ENCODE measurements at places on chromosomes 4 and X.

- DNase-seq, result no peak
These were observed 163.9 kb downstream of the NR3C2 start for GRCh38 chr4:148278310-148278709.

DNA sequence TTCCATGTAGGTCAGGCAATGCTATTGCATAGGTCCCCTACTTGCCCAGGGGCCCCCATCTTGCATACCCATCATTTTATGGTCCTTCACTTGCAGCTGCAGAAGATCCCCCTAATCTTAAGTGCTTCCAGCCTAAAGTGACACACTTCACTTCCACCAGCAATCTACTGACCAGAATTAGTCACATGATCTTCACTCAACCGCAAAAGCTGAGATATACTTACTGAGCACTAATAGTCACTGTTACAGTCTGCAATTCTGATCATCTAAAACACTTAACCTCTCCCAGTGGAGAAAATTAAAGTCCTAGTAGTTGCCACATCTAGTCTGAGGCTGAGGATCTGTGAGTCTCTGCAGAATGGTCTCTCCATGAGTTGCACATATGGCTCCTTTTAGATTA, 82.1 kb downstream of the AREG start:
- no peak for DNase-seq

DNA sequence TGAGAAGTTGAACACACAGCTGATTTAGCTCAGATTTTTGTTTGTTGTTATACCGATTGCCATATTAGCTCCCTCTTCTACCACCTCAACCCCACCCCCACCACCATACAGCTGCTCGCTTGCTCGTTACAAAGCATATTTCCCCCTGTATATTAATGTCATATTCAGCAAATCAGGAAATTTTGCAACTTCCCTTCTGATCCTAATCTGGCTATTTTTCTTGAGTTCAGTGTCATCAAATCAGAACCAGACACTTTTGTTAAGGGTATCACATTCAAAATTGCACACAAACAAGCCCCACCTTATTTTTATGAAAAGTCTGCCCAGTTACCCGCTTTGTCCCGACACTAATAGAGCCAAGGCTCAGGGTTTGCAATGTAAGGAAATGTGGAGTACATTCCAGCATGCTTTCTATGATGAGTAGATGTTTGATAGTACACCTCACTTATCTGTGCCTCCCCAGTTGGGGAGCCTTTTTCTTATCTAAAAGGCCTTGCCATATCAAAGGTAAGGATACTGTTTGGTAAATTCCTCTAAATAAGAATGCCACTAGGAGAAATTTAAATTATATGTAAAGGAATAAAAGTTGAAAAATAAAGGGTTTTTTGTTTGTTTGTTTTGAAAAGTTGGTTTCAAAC, 212.2 kb downstream of the CBR4 start:
- no peak for DNase-seq

- DNase-seq, result peak; percentile 3
These were observed 99.2 kb upstream of the TENM3 start for GRCh38 chr4:182143822-182144625.

GRCh38 chr4:76443376-76443775, 8.3 kb downstream of the SHROOM3 start:
- DNase-seq, result no peak

DNA sequence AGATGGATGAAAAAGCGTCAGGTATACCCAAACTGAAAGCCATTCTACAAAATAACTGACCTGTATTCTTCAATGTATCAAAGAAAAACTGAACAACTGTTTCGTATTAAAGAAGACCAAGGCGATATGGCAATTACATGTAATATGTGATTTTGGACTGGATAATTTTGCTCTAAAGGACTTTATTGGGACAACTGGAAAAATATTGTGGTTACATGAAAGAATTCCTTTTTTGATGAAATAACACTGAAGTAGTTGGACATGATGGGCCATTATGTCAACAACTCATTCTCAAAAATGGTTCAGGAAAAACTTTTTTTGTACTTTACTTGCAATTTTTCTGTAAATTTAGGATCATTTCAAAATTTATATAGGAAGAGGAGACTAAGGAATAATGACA, 12.1 kb upstream of the ANTXR2 start:
- no peak for DNase-seq

DNA sequence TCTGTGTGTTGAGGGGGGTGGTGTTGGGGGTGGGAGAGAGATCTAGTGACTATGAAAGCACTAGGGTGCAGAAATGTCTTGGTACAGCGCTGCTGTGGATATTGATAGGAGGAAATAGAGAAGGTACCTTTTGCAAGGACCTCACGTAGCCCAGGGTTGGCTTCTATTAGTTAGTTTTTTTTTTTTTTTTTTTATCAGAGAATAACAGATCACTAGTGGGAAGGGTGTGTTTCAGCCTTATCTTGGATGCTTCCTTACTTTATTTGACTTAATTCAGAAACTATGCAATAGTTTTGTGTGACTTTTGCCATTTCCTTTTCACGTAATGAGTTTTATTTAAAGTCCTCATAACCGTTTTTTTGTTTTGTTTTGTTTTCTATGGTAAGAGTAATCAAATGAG, 16.4 kb upstream of the PGRMC2 start:
- DNase-seq, result no peak

GRCh38 chrX:13389501-13389900, 69.6 kb upstream of the ATXN3L start:
- no peak for DNase-seq

DNA sequence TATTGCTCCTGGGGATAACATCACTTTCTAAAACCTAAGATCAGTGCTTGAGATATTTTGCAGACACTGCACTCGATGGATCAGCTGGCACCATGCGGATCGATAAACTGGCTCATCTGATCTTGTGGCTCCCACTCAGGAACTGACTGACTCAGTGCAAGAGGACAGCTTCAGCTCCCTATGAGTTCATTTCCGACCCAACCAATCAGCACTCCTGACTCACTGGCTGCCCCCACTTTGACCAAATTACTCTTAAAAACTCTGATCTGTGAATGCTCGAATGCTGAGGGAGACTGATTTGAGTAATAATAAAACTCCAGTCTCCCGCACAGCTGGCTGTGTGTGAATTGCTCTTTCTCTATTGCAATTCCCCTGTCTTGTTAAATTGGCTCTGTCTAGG, 110.1 kb downstream of the ANAPC4 start:
- peak; percentile 23 for DNase-seq

DNA sequence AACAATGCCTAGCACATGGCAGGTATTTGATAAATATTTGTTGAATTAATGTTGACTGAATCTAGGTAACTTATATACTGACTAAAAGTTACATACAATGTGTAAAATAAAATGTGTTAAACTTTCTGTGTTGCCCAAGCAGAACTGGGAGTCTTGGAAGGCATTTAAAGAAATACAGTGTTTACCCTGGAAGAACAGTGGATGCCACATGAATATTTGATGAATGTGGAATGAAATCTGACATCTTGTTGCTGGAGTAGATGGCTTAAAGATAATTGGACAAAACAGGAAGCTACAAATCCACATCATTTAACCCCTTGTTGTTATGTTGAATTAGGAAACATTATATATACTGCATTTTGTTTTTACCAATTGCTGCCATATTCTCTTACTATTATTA, 39.9 kb upstream of the SCOC start:
- DNase-seq, result no peak

DNA sequence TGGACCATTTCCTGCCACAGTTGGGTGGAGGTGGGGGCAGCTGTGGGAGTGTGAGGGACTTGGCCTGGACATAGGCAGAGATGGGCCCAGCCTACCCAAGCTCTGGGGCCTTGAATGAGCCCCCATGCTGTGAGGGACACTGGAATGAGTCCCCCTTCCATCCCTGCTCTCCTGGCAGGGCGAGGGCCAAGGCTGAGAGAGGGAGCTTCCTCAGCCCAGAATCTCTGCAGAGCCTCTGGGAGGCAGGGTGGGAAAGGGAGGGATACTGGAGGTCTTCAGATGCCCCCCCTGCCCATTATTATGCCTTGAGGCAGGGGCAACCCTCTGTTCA, 124.5 kb upstream of the PJA1 start:
- no peak for DNase-seq

DNA sequence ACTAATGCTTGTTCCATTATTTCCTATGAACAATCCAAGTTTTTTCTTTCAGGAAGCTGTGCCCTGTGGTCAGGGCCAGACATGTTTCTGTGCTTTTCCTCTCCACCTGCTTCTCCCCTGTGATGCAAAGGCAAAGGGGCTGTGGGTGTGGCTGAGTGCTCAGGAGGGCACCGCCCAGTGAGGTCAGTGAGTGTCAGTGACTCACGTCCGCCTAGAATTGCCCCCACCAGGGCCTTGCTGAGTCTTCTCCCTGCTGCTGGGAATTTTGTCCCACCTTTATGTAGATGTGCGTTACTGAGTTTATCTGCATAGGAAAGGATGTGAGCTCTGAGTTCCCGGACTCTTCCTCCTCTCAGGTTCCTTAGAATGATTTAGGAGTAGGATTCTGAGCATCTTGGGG, 283.2 kb downstream of the DCHS2 start:
- no peak for DNase-seq
